Stimulated activated CD8-positive, alpha-beta memory T cell treated with anti-CD3 and anti-CD28 coated beads, Interleukin-12 subunit alpha, Interleukin-12 subunit beta, amount 100 ng/mL, for 1 hour (primary cell): ENCODE measurements at places on chromosomes 5 and 9.

- no peak for DNase-seq
Observed at GRCh38 chr5:127615916-127616315, 33.0 kb upstream of the CTXN3 start.

GRCh38 chr5:132076202-132076830 lies 2.7 kb downstream of the CSF2 start:
- DNase-seq, result no peak

DNA sequence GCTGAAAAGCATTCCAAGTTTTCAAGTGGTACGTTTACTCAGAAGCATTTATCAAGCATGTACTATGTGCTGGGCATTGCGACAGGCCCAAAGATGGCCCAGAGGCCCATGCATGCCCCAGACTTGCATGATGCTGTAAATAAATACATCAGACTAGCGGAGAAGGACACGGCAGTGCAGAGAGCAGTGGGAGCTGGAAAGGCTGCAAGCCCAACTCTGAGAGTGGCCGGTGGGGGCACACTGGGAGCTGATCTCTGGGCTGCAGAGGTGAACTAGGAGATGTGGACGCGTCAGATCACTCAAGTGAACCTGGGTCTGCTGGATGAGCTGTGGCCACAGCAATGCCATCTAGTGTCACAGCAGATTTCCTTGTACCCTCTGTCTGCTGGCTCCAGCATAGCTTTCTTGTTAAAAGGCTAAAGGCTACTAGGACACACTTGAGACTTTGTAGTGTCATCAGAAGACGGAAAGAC lies 246.9 kb downstream of the FANCC start:
- DNase-seq, result no peak

- DNase-seq, result no peak
Observed at GRCh38 chr9:131976157-131977108, 103.2 kb downstream of the MED27 start.

DNA sequence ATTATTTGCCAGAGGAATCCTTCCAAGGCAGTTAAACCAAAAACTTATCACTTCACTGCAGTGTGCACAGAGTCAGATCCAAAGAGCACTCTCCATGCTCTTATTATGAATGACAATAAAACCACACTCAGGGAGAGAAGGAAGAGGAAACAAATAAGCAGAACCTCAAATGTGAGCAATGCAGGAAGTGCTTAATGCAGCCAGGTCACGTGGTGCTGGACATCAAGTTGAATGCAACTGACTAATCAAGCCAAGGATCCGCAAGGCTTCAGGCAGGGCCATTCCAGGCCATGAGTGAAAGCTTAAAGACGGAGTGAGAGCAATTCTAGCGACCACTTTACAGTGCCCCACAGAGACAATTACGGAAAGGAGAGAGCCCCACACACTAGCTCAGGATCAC lies 230.4 kb upstream of the PUM3 start:
- DNase-seq, result no peak

DNA sequence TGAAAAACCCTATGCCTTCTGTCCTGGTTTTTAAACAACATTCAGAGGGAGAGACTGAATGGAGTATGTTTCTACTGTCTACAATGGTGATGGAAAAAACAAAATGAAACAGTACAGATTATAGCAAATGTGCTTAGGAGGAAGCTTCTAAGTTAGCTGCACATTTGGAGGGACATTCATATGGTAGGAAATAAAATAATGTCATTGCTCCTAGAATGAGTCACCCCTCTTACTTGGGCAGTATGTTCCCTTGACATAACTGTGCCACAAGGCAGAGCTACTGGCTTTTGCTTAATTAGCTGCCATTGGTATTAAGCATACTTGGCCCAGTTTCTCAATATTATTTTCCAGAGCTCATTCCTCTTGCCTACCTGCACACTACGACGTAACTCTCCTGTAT lies 128.9 kb downstream of the GDNF start:
- DNase-seq, result no peak

DNA sequence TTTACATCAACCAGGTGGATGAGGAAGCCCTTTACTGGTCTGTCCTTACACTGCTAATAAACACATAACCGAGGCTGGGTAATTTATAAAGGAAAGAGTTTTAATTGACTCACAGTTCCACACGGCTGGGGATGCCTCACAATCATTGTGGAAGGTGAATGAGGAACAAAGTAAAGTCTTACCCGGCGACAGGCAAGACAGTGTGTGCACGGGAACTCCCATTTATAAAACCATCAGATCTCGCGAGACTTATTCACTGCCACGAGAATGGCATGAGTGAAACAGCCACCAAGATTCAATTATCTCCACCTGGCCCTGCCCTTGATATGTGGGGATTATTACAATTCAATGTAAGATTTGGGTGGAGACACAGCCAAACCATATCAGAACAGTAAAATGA lies 67.3 kb upstream of the GRAMD2B start:
- no peak for DNase-seq

DNA sequence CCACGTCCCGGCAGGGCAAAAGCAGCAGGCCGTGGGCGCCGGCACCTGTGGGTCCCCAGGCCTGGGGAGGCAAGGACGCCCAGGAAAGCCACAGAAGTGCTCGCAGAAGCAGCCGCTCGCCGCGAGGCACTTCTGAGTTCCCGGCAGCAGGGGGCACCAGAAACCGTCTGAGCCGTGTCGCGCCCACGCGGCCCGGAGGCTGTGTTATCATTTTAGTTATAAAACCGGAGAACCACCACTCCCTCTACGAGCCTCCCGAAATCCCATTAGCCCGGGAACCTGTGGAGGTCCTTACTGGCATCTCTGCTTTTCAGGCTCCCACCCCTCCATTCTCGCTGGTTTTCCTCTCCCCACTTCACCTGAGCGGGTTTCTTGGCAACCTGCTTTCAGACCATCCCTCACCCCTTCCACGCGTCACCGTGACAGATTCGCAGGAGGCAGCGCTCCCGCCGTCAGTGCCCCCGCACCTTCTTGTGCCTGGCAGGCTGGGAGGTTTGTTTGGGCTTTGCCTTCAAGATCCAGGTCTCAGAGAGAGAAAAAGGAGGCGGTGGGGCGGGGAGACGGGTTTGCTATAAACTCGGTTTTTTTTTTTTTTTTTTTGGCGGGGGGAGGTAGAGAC lies 2.3 kb downstream of the GDNF start:
- DNase-seq, result no peak

DNA sequence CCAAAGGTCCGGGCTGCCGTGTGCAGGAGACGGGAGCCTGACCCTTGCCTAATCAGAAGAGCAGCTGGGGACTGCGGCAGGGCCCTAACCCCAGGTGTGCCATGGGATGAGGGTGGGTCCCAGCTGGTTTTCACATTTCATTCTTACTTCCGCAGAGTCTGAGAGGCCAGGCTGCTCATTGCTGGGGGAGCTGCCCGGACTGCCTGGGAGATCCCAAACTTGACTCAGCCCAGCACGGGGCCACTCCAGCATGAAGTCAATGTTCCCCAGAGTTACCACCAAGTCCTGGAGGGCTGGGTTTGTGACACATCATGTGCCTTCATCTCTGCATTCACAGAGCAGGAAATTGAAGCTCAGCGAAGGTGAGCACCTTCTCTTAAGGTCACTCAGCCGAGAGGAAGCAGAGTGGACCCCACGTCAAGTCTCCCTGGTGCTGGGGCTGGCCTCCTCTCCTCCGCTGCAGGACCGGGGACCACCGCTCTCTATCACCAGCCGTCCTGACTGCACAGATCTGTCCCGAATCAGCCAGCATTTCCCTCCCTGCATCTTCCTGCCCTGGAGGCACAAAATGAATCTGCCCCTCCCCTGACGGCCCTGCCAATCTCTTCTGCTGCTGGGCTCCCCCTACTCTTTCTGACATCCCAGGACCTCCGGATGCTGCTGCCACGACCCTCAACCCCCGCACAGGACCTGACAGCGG lies 54.6 kb upstream of the PHYKPL start:
- no peak for DNase-seq

DNA sequence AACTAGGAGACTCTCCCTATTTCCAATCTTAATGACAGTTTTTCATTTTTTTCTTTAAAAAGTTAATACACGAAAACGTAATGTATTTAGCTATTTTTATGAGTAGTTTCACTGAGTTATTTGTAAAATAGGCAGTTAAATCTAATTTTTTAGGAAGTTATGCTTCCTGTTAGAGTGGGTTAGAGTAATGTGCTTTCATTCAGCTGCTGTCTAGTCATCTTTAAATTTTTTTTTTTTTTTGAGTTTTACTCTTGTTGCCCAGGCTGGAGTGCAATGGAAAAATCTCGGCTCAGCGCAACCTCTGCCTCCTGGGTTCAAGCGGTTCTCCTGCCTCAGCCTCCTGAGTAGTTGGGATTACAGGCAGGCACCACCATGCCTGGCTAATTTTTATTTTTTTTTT lies 34.0 kb downstream of the CDC42SE2 start:
- DNase-seq, result no peak

GRCh38 chr5:180366326-180366725 lies 13.2 kb upstream of the GFPT2 start:
- DNase-seq, result no peak

DNA sequence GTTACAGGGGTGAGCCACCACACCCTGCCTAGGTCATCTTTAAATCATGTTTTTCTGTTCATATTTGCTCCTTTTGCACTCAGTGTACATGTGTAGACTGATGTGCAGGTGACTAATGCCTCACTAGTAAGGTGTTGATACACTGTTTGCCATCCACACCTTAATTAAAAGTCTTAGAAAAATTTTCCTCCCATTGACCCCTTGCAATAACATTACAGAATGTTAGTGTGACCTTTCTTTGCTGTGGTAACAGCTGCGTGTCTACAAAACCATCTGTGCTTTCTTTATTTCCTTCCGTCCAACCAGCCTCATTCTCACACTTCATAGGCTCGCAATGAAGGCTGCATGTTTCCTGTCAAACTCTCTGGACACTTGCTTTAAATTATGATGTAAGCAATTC lies 6.6 kb upstream of the CEMIP2 start:
- DNase-seq, result no peak

GRCh38 chr9:137272241-137273094 lies 5.1 kb upstream of the TOR4A start:
- DNase-seq, result no peak

DNA sequence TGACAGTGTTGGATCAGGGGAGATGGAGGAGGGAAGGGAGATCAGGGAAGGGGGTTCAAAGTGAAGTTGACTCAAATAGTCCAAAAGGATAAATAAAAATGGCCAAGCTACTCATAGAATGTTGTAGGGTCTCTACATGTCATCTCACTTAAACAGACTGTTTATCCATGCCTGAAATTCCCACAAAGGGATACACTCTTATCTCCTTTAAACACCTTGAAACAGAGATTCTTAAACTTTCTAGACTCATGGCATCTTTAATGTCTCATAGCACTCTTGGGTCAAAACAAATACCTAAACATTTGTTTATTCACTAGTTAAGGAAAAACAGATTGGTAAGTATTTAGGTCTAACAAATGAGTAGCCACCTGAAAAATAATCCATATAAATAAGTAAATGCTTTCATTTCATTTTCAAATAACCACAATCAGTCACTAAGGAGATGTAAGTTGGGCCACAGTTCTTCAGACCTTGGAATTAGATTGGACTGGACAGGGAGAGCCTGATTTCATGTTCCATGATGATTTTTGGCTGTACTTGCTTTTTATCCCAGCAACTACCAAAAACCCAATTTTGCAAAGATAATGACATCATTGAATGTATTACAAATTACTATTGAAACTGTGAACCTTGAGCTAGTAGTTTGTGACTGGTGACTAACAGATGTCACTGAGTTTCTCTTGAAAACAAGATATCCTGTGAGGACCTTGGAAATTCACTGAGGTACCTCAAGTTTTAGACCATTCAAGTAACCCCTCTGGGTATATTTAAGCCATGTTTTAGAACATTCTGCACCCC lies 62.5 kb upstream of the ISOC1 start:
- no peak for DNase-seq
